ENCODE measurements at places on chromosomes 3 and 15. TPM values are rescaled to one million over a fixed set of nuclear protein-coding genes. Genes with fewer than 3 reads are reported as not detected.

GRCh38 chr15:40066589-40066988 lies 27.6 kb upstream of the SRP14 start:
- H3K27me3 ChIP-seq, result no peaks in the 10 kb centered on the region
- H3K4me1 ChIP-seq, result peaks cover 14% of the 10 kb centered on the region
- DNase-seq, result no peak
- no peaks in the 10 kb centered on the region for H3K36me3 ChIP-seq
- no peak overlapping the region for H3K4me3 ChIP-seq
- H3K27ac ChIP-seq, result no peak overlapping the region

The CFAP100 gene
- total RNA-seq, result not detected

The ZNF620 gene
- total RNA-seq, result 15.1 TPM

- no peak for DNase-seq
- no peak overlapping the region for H3K27ac ChIP-seq
- H3K27me3 ChIP-seq, result no peaks in the 10 kb centered on the region
- no peak overlapping the region for H3K4me3 ChIP-seq
Measured at GRCh38 chr3:53114412-53115074, 15.7 kb downstream of the RFT1 start.

DNA sequence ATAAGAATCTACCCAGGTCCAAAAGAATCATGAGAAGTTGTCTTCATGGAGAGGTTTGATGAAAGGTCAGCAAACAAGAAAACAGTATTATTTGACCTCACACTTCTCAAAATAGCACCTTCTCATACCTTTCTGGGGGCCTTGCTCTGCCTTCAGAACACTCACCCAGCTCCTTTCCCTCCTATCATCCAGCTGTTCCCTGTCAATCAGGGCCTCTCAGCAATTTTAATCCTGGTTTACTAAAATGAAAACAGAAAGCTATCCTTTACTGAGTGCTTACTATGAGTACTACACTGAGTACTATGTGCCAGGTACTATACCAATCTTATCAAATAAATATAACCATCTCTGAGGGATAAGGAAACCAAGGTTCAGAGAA lies 138.6 kb downstream of the GAP43 start:
- no peak overlapping the region for H3K4me3 ChIP-seq
- H3K27me3 ChIP-seq, result no peaks in the 10 kb centered on the region
- H3K4me1 ChIP-seq, result peaks cover 7% of the 10 kb centered on the region
- no peak for DNase-seq

GRCh38 chr3:177281292-177282118 lies 84.2 kb upstream of the TBL1XR1 start:
- H3K27me3 ChIP-seq, result no peaks in the 10 kb centered on the region
- H3K36me3 ChIP-seq, result no peaks in the 10 kb centered on the region
- H3K27ac ChIP-seq, result no peak overlapping the region
- DNase-seq, result no peak

The ZBBX gene
- total RNA-seq, result 0.70 TPM

DNA sequence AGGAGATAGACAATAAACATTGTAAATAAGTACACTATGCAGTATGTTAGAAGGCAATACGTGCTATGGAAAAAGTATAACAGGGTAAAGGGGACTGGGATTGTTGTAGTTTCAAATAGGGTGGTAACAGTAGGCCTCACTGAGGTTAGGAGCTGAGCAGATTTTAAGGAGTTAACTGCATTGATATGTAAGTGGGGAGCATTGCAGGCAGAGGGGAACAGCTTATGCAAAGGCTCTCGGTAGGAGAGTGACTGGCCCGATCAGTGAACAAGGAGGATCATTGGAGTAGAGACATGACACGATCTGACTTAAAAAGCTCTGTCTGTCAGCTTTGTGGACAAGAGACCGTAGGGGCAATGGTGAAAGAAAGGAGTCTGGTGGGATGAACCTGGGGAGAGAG lies 46.8 kb downstream of the PCCB start:
- H3K4me1 ChIP-seq, result no peaks in the 10 kb centered on the region
- H3K27ac ChIP-seq, result no peak overlapping the region
- no peak for DNase-seq
- H3K27me3 ChIP-seq, result no peaks in the 10 kb centered on the region
- peaks cover 48% of the 10 kb centered on the region for H3K36me3 ChIP-seq

The DTWD1 gene
- 37.8 TPM for total RNA-seq

The RARRES1 gene
- total RNA-seq, result 51.9 TPM

DNA sequence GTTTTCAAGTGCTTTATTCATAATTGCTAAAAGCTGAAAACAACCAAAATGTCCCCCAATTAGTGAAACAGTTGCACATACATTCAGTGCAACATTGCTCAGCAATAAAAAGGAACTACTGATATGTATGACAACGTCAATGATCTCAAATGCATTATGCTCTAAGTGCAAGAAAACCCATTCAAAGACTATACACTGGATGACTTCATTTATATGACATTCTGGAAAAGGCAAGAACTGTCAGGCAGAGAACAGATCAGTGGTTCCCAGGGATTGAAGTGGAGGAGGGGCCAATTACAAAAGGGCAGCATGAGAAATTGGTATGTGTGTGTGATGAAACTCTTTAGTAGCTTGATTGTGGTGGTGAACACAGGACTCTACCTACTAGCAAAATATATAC lies 585.6 kb downstream of the TBL1XR1 start:
- H3K27me3 ChIP-seq, result no peaks in the 10 kb centered on the region
- H3K27ac ChIP-seq, result no peak overlapping the region
- no peaks in the 10 kb centered on the region for H3K4me1 ChIP-seq
- DNase-seq, result no peak
- H3K36me3 ChIP-seq, result no peaks in the 10 kb centered on the region
- no peak overlapping the region for H3K4me3 ChIP-seq

Measured in mesothelial cell of epicardium (in vitro differentiated cells).